ENCODE measurements at places on chromosomes 13 and 19. TPM values are rescaled to one million over a fixed set of nuclear protein-coding genes. Genes with fewer than 3 reads are reported as not detected.

DENND1C gene
- total RNA-seq: 0.88 TPM

TEX29 gene
- total RNA-seq: not detected

POU2F2 gene
- not detected for total RNA-seq

TUBGCP3 gene
- total RNA-seq: 12.9 TPM

NANOS2 gene
- total RNA-seq: not detected

TRIM28 gene
- total RNA-seq: 161 TPM

PSG11 gene
- total RNA-seq: not detected

OR10H1 gene
- not detected for total RNA-seq

FGF22 gene
- not detected for total RNA-seq

ELANE gene
- total RNA-seq: not detected

SMIM24 gene
- not detected for total RNA-seq

ATP1A3 gene
- total RNA-seq: 0.19 TPM

CEACAM4 gene
- total RNA-seq: not detected

ADGRE2 gene
- total RNA-seq: 0.49 TPM

RASA3 gene
- total RNA-seq: 8.8 TPM

NECTIN2 gene
- total RNA-seq: 70.2 TPM

TINCR gene
- 19.6 TPM for total RNA-seq

ACTMAP gene
- total RNA-seq: 2.4 TPM

ZSCAN18 gene
- total RNA-seq: 9.0 TPM

PNMA8A gene
- total RNA-seq: not detected

PRR36 gene
- total RNA-seq: not detected

SCN1B gene
- total RNA-seq: 0.26 TPM

PIK3R2 gene
- 42.1 TPM for total RNA-seq

KLK4 gene
- not detected for total RNA-seq

C13orf46 gene
- total RNA-seq: not detected

KLK3 gene
- not detected for total RNA-seq

KIR3DL2 gene
- not detected for total RNA-seq

IGFL1 gene
- total RNA-seq: 22.9 TPM

MYPOP gene
- total RNA-seq: 3.8 TPM

HPN gene
- total RNA-seq: 0.47 TPM

KASH5 gene
- total RNA-seq: not detected

GPR4 gene
- total RNA-seq: 0.76 TPM

GRK1 gene
- not detected for total RNA-seq

CCDC8 gene
- total RNA-seq: 0.64 TPM

GJA3 gene
- 0.45 TPM for total RNA-seq

CEACAM1 gene
- 135 TPM for total RNA-seq

METTL21C gene
- total RNA-seq: not detected

Data from esophagus squamous epithelium (tissue), 5 donors.